ENCODE measurements at places on chromosomes 11 and 22.

GRCh38 chr11:83713708-83714107 lies 427.5 kb upstream of the CCDC90B start:
- DNase-seq = no peak

DNA sequence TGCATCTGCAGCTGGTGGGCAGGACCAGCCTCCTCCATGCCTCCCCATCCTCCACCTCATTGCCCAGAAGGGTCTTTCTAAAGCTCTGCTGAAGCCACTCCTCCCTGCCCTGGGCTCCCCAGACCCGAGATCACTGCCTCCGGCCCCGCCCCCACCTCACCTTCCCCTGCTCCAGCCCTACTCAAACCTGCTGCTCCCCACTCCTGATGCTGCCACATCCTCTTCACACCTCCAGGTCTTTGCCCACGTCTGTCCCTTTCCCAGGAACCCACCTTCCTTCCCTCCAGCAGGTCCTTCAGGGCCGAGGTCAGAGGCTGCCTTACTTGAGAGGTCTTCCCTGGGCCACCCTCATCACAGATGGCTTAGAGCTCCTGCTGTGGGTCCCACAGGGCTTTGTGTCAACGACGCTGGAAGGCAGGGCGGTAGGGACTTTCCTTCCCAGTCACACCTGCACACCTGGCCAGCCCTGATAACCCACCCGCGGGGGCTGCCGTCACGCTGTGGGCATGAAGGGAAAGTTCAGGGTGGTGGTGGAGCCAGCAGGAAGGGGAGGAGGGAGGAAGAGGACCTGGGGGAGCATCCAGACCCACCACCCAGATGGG lies 11.9 kb downstream of the WNT7B start:
- DNase-seq = no peak

GRCh38 chr22:23760056-23760455 lies 2.7 kb upstream of the C22orf15 start:
- no peak for DNase-seq

DNA sequence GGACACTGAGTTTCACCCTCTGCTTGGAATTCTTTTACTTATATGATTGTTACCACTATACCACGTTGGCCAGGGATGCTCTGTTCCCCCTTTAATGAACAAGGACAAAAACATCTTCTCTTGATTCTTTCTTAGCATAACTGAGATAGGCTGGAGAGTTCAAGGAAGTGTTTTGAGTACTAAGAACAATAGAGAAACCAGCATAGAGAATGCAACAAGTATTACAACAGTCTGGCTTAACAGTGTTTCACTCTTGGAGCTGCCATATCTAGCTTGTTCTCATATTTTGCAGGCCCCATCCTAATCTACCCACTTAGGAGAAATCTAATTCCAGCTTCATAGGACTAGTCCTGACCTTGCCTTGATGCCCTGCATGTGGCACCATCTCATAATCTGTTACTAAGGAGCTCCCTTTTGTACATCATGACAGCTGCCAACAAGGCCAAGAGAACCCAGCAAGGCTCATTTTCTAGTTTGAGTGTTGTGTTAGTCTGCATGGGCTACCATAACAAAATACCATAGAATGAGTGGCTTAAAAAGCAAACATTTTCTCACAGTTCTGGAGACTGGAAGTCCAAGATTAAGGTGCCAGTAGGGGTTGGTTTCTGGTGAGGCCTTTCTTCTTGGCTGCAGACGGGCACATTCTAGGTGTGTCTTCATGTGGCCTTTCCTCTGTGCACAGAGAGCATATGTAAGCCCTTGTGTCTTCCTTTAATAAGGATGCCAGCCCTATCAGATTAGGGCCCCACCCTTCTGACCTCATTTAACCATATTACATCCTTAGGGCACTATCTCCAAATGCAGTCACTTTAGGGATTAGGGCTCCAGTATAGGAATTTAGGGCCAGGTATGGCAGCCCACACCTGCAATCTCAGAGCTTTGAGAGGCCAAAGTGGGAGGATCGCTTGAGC lies 37.8 kb downstream of the PACS1 start:
- no peak for DNase-seq

DNA sequence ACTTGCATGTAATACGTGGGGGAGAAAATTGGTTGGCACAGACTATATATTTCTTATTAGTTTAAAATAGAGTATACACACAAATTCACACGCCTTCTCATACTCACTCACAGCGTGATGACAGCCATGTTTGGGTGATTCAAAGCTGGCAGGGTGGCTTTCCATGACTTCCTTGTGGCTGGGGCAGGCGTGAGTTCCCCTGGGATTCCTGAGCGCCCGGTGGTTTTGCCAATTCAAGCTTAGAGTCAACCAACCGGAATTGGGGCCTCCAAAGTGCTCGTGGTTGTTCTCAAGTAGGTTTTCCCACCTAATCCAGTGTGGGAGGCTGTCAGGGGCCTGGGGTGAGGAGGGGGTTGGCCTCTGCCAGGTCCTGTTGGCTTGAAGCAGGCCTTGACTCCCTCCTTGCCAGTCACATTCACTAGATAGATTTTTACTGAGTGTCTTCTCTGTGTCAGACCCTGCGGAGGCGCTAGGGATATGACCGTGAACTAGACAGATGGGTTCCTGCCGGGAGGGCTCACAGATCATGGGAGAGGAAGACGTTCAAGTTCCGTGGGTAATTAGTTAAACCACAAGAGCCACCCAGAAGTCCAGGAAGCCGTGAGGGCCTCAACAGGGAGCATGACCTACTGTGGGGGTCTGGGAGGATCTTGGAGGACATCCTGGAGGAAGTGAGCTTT lies 11.5 kb downstream of the PKNOX2 start:
- no peak for DNase-seq

DNA sequence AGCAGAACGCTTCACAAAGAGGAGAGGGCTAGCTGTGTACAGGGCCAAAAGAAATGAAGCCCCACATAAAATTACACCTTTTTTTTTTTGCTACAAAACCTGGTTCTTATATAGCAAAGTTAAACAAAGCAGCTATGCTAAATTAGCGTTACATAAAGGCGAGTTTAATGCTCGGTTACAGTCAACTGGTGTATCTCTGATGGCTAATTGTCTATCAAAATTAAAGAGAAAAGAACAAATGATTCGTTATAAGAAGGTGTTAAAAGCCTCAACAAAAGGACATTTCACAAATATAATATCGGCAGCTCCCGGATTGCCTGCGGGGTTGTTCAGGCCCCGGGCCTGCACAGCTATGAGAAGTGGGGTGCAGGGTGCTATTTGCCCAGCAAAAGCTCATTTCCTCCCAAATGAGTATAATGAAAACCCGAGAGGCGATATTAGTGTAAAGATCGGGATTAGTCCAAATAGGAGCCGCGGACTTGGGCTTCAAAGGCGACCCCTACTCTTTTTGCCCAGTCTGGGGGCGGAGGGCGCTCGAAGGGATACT lies 13.3 kb upstream of the PAX6 start:
- no peak for DNase-seq

DNA sequence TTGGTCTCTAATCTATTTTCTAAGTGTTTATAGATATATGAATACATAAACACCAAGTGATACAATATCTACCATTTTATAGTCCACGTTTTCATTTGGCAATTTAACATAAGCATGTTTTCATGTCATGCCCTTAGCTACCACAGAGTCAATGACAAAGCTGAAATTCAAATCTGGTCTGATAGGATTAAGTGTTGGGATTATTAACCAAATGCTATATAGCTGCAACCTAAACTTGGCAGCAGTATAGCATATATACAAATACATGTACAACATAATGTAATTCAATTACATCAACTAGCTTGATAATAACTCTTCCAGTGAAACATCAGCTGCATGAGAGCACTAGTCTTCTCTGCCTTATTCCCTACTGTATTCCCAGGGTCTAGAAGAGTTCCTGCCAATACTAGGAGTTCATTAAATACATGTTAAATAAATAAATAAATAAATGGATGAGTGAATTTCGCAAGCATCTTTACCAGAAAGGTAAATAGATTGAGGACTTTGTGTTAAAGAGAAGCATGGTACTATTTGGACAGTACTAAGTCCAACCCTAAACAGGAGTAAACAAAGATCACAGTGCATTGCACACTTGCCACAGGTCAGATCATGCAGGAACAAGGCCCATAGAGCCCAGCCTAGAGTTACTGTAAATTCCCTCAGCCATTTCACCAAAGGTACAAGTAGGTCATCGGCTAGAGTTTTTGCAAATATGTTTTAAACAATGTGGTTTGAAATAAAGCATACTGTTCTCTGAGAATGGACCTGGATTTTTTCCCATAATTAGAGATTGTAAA lies 12.8 kb downstream of the SAA4 start:
- no peak for DNase-seq
